BE2C (cell line): ENCODE measurements at places on chromosomes 4 and X.

DNA sequence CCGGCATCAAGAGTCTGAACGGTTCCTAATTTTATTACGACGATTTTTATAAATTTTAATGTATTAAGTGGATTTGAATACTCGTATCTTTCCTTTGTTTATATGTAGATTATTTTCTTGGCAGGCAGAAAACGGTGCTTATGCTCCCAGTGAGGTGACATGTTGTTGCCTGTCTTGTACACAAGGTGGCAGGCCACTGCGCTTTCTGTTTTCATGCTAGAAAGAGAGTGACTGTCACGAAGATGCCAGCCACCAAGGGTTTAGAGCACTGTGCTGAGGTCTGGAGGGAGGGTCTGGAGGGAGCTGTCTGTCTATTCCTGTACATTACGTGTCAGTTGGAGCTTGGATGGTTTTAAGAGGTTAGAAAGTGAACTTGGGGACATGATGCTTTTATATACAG lies 87.7 kb downstream of the SHROOM2 start:
- DNase-seq, result peak; percentile 36

- no peak for DNase-seq
These were observed 100.2 kb downstream of the MAGEB17 start for GRCh38 chrX:16267431-16267830.

DNA sequence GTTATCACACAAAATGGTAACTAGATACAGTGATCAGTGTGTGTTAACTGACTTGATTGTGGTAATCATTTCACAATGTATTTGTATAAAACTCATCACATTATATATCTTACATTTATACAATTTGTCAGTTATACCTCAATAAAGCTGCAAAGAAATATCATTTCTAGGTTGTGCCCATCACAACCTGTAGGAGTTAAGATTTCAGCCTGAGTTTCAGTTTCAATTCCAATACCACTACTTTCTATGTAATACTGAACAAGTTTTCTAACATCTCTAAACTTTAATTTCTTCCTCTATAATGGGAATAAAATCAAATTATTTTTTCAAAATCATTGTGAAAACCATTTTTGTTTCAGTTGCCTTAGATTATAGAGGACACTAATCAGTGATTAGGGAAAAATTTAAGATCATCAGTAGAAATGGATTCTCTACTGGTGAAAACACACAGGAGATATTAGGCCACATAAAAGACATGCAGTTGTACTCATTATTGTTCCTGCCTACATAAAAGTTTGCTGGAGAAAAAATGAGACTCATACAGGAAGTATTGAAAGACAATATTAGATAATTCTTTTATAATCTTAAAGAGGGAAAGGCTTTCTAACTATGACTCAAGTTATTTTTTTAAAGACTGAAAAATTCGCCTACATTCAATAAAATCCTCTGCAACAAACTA lies 18.4 kb upstream of the TBC1D1 start:
- no peak for DNase-seq

GRCh38 chrX:119539872-119540271 lies 25.3 kb downstream of the STEEP1 start:
- DNase-seq, result no peak

GRCh38 chr4:16034010-16034748 lies 49.6 kb downstream of the PROM1 start:
- DNase-seq, result no peak

DNA sequence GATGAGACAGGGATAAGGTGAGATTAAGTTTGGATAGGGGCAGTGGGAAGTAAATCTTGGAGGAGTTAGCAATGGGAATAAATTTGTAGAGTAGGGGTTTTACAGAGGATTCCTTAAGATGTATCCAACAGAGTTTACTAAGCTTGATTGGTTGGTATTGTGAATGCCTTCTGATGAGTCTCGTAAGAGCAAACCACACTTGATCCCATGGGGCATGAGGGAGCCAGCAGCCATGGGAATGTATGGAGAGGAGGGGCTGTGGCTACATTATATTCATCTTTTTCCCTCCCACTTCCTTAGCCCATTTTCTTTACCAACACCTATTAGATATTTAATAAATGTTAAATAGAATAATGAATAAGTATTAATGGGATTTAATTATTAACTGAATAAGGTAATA lies 126.6 kb upstream of the NDST3 start:
- no peak for DNase-seq

GRCh38 chr4:47566969-47567368 lies 81.9 kb downstream of the ATP10D start:
- DNase-seq, result no peak

DNA sequence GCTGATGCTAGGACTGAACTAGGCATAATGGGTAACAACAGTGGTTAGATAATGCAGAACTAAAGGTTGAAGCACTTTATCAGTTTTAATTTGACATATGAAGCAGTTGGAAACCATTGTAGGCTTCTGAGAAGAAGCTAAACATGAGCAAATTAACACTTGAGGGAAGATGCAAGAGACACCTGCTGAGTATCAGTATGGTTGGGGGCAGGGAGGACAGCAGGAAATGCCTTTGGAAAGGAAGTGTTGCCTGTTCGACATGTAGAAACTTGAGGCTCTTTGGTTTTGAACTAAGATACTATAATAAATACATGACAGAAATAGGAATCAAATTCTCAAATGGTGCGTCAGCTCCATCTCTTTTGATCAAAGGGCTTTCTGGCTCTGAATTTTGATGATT lies 115.6 kb downstream of the FHIP1A start:
- DNase-seq, result no peak

DNA sequence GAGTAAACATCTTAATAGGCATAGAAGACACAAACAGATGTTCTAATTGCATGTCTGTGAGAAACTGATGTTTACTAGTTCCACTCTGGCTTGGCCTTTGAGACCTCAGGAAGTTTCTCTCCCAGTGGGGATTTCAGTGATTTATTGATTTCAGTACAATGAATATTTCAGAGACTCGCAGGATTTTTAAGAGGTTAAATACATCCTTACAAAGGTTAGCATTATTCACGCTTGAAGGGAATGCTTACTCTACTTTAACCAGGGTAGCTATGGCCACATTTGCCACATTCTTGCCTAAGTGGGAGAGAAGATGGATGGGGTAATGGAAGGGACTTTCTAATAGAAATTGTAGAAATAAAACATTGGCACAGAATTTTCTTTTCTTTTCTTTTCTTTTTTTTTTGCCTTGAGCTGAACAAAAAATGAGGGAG lies 480.1 kb downstream of the SPRY1 start:
- DNase-seq, result no peak

DNA sequence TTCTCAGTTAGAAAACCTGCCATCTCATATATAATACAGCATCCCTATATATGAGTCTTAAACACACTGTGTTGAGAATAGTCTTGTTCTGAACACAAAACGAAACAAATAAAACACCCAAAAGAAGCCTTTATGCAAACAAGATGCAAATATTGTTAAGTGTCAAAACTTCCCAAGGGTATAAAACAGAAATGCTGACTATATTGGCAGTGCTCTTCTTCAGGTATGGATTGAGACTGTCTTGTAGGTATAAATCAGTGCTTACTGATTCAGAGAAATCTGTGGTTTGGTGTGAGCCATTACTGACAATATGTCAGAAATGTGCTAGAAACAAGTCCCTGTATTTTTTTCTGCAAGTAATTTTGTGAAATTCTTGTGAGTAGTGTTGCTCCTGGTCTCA lies 82.8 kb upstream of the CTSO start:
- DNase-seq, result no peak

GRCh38 chr4:170398218-170398617 lies 308.5 kb upstream of the AADAT start:
- DNase-seq, result no peak

DNA sequence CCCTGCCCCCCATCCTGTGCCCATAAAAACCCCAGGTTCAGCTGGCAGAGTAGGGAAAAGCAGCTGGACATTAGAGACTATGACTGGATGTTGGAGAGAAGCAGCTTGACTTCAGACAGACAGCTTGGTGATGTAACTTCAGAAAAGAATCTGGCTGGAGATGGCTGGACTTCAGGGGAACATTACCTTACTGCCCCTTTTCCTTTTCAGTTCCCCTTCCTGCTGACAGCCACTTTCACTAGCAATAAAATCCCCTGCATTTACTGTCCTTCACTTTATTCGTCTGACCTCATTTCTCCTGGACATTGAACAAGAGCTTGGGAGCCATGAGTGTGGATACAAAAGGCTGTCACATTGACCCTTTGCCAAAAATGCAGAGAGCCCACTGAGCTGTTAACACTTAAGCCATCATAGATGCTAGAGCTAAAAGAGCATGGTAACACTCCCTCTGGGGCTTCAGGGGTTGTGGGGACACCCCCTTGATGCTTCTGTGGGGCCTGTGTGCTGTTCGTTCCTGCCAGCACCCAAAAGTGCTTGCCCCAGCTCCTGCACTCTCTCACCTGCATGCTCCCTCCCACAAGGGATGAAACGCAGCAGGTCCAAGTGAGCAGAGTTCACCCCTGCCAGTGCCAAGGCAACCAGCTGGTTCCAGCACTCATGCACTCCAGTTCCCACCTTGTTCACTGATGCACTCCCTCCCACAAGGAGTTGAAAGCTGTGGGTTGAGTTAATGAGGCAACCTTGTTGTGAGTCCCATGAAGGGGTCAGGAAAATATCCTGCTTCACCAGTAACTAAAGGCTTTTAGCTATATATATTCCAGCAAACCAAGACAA lies 263.8 kb upstream of the NDST3 start:
- no peak for DNase-seq

DNA sequence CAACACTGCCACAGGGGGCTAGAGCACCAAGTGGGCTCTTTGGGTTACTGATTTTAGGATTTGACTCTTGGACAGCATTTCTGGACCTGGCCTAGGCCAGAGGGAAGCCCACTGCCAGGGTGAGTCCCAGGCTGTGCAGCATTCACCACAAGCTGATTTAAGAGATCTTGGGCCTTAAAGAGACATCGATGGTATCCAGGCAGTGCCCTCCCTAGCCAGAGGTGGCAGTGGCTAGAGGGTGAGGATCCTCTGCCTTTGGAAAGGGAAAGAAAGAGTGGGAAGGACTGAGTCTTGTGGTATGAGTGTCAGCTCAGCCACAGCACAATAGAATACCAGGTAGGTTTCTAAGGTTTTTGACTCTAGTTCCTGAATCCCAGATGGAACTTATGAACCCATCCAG lies 613.9 kb downstream of the FAT4 start:
- DNase-seq, result no peak

GRCh38 chrX:41026702-41027078 lies 58.6 kb upstream of the USP9X start:
- DNase-seq, result no peak

DNA sequence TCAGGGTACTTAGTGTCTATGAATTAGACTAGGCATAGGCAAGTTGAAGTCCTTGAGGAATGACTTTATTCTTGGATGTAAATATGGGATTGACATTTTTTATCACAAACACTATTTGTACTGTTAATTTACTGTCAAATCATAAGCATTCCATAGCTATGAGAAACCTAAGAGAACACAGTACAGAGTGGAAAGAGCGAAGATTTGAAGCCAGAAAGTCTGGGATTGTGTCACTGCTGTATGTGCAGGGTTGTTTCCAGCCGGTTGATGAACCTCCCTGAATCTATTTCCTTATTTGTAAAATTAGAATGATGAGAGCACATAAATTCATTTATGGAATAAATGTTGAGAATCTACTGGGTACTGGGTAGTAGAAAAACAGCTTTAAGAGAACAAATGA lies 14.4 kb upstream of the KLHL5 start:
- DNase-seq, result no peak

DNA sequence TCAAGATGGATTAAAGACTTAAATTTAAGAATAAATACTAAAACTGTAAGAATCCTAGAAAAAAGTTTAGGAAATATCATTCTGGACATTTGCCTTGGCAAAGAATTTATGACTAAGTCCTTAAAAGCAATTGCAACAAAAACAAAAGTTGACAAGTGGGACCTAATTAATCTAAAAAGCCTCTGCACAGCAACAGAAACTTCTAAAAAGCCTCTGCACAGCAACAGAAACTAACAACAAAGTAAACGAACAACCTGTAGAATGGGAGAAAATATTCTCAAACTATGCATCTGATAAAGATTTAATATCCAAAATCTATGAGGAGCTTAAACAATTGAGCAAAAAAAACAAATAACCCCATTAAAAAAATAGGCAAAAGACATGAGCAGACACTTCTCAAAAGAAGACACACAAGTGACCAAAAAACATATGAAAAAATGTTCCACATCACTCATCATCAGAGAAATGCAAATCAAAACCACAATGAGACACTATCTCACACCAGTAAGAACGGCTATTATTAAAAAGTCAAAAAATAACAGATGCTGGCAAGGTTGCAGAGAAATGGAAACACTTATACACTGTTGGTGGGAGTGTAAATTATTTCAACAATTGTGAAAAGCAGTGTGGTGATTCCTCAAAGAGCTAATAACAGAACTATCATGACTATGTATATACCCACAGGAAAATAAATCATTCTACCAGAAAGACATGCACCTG lies 5.5 kb upstream of the OPRPN start:
- no peak for DNase-seq

GRCh38 chrX:74220277-74220676 lies 83.7 kb upstream of the ZCCHC13 start:
- DNase-seq, result no peak

GRCh38 chr4:181991369-181992108 lies 251.7 kb upstream of the TENM3 start:
- DNase-seq, result no peak

GRCh38 chr4:180947425-180947824 lies 1295.8 kb upstream of the TENM3 start:
- peak; percentile 16 for DNase-seq

DNA sequence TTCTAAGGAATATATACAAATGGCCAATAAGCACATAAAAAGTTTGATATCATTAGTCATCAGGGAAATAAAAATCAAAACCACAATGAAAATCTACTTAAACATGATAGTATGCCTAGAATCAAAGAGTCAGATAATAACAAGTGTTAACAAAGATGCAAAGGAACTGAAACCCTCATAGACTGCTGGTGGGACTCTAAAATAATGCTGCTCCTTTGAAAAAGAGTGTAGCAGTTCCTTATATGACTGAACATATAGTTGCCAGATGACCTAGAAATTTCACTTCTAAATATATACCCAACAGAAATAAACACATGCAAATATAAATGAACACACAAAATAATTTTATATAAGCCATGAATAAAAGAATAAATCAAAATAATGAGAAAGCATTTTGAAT lies 205.1 kb upstream of the CTSO start:
- no peak for DNase-seq

- DNase-seq, result no peak
These were observed 667.7 kb upstream of the IGFBP7 start for GRCh38 chr4:57777876-57778275.
